CD4-positive, alpha-beta T cell (primary cell): ENCODE measurements at places on chromosomes 7 and 10. TPM values are rescaled to one million over a fixed set of nuclear protein-coding genes. Genes with fewer than 3 reads are reported as not detected.

ABCA13 gene
- not detected for total RNA-seq

HYAL4 gene
- not detected for total RNA-seq

FOXP2 gene
- total RNA-seq, result not detected

PAPOLB gene
- total RNA-seq, result not detected

DYNC1I1 gene
- 0.08 TPM for total RNA-seq

PAX2 gene
- total RNA-seq, result not detected

ANKRD7 gene
- not detected for total RNA-seq

NEUROG3 gene
- total RNA-seq, result not detected

LRRC18 gene
- total RNA-seq, result not detected

IFRD1 gene
- total RNA-seq, result 198 TPM
